ENCODE measurements at places on chromosomes 6 and 20.

- peak; percentile 58 for DNase-seq
Observed at GRCh38 chr6:160069050-160069454, 52.6 kb upstream of the SLC22A1 start.

DNA sequence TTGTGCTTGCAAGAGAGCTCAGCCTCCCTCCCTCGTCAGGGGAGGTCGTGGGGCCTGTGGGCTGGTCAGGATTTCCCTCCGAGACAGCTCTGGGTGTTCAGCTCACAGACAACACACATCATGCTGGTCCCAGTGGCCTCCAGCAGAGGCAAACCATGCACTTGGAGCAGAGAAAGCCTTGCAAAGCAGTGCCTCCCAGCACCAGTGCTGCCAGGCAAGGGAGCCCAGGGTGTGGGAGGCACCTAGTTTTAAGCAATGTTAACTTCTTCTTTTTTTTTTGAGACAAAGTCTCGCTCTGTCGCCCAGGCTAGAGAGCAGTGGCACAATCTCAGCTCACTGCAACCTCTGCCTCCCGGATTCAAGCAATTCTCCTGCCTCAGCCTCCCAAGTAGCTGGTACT lies 34.0 kb upstream of the INSM1 start:
- DNase-seq: no peak

GRCh38 chr6:81735756-81736380 lies 16.6 kb downstream of the TENT5A start:
- no peak for DNase-seq

DNA sequence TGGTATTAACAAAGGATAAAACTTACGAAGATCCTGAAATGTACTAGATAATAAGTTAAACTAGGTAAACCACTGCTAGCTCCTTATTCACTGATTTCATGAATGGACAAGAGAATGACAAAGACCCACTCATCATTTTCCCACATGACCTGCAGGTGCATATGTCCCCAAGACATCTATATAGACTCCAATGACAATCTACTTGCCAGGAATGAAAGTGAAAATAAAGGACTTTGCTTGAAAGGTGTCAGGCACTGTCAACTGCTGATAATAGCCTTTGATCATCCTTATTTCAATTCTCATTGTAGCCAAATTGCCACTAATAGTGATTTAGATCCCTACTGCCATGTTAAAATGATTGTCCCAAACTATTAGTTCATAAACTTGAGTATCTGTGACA lies 321.8 kb downstream of the HACE1 start:
- no peak for DNase-seq

- DNase-seq: no peak
Observed at GRCh38 chr6:99178168-99178567, 171.3 kb downstream of the FAXC start.

DNA sequence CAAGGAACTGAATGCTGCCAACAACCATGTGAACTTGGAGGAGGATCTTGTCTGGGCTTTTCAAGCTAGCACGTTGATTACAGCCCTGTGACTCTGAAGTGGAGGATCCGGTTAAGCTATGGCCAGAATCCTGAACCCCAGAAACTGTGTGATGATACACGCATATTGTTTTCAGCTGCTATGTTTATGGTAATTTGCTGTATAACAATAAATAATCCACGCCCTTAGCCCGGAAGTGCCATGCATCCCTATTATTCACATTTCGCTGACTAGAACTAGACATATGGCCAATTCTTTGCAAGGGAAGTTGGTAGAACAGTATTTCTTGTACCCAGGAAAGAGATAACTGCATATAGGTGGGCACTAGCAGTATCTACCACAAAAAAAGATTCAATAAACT lies 510.8 kb upstream of the BTBD3 start:
- no peak for DNase-seq

DNA sequence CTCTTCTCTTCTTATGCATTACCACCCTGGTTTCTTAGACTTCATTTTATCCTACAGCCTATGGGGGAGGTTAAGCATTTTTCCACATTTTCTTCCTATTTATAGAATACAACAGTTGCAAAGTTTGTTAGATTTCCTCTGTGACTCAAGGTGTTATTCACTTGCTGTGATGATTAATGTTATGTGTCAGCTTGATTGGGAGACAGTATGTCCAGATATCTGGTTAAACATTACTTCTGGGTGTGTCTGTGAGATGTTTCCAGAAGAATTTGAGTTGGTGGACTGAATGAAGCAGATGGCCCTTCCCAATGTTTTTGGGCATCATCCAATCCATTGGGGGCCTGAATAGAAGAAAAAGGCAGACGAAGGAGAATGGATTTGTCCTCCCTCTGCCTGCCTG lies 131.3 kb downstream of the C6orf118 start:
- no peak for DNase-seq

- DNase-seq: no peak
Observed at GRCh38 chr20:61332016-61332975, 80.2 kb downstream of the CDH4 start.

GRCh38 chr6:148231572-148231971 lies 111.1 kb upstream of the SASH1 start:
- DNase-seq: no peak

- DNase-seq: no peak
Observed at GRCh38 chr6:106858653-106859092, 115.9 kb downstream of the CD24 start.

DNA sequence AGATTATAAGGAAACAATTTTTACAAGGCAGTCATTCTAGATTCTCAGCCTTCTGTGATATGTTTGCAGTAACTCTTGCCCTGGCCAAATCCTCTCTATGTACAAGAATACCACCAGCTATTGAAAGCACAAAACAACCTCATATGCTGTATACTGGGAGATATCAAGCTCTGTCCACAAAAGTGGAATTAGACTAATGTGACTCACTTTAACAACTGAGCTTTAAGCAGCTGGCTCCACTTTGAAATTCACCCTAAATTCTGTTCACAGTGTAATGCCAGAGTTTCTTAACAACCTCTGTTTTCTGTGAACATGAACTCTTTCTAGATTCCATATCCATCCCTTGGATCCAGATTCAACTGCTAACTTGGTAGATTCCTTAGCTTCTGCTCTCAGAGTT lies 47.6 kb downstream of the CHD6 start:
- DNase-seq: no peak

DNA sequence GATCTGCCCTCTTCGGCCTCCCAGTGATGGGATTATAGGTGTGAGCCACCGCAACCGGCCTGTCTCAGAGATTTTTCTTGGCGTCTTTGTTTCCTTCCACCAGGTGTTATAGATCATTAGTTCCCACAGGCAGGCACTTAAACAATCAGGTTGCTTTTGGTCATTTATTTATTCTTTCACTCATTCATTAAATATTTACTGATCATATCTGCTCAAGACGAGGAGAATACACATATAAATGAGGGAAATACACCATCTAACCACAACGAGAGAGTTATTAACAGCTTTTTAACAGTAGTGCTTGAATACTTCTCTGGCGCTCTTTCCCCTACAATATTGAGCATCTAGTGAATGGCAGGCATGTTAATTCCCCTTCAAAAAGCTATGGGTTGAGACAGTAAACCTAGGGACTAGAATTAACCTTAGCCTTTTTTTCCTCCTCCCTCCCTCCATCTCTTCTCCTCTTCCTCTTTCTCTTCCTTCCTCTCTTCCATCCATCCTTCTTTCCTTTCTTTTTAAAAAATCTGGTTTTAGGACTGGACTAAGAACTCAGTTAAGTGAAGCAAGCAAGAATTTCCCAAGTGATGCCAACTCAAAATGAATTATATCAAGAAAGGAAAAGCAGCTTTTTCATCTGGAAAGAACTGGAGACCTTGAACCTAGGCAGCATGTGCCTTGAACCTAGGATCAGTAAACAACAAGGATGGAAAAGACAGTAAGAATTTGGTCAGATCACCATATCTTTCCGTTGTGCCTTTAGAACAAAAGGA lies 41.1 kb upstream of the RFPL4B start:
- no peak for DNase-seq

- no peak for DNase-seq
Observed at GRCh38 chr6:43405354-43405753, 22.0 kb upstream of the ABCC10 start.

DNA sequence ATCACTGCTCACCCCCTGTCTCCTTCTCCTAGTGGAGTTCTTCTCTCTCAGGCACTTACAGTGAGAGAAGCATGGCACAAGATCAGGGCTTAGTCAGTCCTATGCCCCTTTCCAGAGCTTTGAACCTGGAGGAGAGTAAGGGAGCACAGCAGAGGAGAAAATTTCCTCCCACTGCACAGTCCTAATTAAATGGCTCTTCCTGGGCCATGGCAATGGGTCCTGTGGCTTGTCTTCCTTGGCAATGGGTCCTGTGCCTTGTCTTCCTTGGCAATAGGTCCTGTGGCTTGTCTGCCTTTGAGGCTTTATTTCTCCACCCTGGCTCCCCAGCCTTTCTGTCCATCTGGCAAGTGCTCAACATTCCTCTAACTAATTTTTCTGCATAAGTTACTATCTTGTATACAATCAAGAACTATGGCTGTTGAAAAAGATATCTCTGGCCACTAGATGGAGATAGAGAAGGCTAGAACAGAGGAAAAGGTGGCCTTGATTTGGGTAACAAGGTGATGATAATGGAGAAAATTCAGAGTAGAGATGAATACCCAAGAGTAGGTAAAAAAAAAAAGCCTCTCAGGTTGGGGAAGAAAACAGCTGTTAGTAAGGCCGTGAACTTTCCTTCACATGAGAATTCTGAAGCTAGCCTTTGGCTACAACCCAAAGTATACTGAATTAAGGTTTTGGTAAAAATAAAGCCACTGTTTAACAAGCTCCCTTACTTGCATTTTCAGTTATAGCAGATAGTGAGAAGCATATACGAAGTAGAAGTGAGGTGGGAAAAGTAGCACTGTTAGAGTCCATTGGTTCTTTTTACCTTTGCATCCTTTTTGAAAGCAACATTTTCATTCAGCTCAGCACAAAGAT lies 504.9 kb downstream of the DOK5 start:
- peak; percentile 5 for DNase-seq

DNA sequence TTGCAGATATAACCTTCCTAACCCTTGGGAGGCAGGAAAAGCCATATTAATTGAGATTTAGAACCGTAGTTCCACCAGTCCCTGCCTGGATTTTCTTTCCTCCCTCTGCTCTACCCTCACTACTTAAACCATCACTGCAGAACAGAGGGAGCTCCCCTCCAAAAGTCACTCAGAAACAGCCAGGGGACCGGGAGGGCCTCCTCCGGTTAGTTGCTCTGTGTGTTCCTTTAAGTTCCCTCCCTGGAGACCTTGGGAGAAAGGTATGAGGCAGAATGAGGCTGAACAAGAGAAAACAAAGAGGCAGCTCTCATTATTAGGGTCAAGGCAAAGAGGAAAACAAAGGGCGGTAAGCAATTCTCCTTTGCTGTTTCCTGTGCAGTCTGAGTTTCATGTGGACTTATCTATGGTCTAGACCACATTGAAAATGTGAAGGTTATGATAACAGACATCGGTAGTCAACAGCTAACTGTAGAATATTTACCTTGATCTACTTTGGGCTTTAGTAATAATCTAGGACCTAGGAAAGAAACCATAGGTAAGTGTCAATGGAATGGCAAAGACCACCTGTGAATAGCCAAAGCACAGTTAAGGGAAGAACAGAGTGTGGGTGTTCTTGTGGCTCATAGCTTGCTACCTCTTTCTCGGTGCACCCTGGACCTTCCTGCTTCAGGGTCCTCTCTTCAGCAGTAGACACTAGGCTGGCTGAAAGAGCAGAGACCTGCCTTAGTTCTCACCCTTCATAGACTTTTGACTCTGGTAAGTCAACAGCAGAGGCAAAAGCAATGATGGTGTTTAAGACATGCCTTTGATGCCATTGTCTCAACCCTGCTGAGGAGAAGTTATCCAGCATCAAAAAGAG lies 250.9 kb upstream of the CITED2 start:
- DNase-seq: no peak

DNA sequence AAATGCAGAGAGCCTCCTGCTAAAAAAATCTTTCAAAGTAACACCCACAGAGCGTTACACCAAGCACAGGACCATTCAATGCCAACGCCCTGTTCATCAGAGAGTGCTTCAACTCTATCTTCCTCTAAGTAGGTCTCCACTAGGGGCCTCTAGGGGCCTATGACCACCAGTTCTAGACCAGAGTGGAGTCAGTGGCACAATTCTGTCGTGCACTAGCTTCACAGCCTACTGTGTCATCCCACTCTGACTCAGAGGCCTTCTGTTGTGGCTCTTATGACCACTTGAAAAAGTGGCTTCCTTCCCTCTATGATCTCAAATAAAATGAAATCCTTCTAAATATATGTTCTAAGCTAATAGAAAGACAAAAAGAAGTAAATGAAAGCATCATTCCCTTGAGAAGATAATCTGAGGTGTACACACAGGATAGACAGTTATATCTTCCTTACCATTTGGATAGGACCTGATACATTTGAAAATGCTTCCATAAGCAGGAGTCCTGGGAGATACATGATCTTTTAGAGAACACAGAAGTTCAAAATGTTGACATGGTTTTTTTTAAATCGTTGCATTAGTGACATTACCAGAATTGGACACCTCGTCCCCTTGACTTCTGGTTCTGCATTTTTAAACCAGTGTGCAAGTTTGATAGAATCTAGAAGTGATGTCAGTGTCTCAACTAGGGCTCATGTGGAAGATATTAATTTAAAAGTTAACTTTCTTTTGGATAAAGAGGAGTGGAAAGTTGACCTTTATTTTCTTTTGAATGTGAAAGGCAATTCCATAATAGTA lies 151.9 kb downstream of the SH3BGRL2 start:
- no peak for DNase-seq

GRCh38 chr6:155223646-155224451 lies 40.0 kb upstream of the CLDN20 start:
- peak; percentile 81 for DNase-seq

DNA sequence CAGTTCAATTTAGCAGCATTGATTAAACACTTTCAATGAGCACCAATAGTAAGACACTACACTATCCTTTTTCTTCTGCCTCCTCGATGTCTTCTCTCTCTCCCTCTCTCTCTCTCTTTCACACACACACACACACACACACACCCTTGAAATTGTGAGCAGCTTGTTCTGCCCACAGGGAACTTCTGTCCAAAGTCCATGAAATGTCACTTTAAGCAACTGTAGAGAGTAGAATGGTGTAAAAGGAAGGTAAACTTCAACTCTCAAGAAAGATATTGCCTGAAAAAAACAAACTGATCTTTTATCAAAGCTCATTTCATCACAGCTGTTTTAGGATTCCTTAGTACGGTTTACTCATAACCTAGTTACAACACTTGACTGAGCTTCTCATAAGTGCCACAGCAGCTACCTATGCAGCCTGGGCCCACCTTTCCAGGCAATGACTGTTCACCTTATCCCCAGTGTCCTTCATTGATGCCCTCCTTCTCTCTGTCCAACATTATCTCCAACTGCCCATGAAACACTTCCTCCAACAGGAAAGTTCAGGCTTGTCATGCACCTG lies 107.0 kb downstream of the TNFRSF21 start:
- DNase-seq: no peak

GRCh38 chr6:149904661-149905370 lies 6.9 kb upstream of the RAET1E start:
- DNase-seq: no peak

DNA sequence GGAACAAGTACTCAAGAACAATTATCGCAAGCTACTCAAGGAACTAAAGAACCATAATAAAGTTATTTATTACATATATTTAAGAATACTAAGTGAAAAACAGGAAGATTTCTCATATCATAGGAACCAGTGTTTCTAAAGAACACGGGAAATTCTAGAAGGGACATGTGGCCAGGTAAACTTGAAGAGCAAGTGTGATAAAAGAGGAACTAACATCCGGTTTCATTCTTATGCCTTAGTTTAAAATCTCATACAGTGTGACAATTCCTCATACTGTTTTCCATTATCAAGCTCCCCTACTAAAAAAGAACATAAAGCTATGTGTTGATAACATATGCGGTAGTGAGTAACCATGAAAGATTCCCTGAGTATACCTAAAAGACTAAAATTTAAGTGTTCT lies 163.5 kb upstream of the SHLD1 start:
- DNase-seq: peak; percentile 25
